ENCODE measurements at places on chromosomes 5 and 9.

DNA sequence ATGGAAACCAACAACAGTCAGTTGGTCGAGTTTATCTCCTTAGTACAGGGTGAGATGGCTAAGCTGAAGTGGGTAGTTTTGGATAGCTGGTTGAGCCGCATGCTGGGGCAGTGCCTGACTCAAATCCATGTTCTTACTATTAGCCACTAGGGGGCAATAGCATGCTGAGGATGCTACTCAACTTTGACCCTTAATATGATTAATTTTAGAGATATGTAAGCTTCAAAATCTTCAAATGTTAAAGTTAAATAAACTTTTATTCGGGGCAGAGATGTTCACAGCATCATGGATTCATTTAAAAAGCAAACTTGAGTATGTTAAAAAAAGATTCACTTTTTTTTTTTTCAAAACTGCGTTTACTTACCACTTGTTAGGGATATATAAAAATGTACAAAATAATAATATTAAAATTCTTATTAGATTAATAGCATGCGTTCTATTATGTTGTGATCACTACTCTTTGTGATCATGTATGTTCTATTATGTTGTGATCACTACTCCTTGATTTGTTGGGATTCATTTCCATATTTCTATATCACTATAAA lies 57.0 kb downstream of the C9orf153 start:
- H3K27me3 ChIP-seq: no peaks in the 10 kb centered on the region
- H3K36me3 ChIP-seq: no peaks in the 10 kb centered on the region
- no peak overlapping the region for H3K4me3 ChIP-seq
- no peak overlapping the region for H3K27ac ChIP-seq

GRCh38 chr5:13501176-13501575 lies 443.3 kb downstream of the DNAH5 start:
- no peak overlapping the region for H3K4me3 ChIP-seq
- H3K27me3 ChIP-seq: no peaks in the 10 kb centered on the region
- DNase-seq: peak; percentile 16
- H3K36me3 ChIP-seq: no peaks in the 10 kb centered on the region
- H3K4me1 ChIP-seq: no peaks in the 10 kb centered on the region

DNA sequence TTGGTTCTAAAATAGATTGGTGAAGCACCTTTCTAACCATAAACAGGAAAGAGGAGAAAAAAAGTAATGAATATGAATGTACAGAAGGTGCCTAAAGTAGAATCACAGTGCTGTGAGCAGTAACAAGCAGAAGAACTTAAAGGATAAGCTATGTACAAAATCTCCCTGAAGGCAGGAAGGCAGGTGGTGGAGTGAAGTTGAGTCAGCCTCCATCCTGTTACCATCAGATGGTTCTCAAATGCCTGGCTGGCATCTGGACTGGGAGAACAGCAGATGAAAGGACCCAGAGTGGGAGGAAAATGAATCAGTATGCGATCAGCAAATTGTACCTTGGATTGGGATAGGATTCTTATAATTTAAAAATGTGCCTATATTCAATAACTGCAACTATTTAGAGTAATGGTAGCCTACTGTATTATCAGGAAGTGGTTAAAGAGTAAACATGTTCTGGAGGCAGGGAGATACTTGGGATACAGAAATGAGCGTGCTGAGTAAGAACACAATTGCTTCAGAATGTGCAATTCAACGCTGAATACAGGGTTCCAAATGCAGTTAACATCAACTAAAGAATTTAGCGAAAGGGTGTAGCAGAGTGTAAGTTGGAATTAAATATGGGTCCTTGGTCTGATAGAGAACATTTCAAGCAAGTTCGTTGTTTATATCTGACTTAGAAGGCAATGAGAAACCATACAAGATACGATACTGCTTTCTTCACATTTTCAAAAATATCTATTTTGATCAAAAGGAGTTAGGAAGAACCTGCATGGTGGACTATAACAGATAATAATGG lies 21.1 kb upstream of the FER start:
- no peaks in the 10 kb centered on the region for H3K27me3 ChIP-seq
- peaks cover 3% of the 10 kb centered on the region for H3K4me1 ChIP-seq
- DNase-seq: no peak
- peak overlapping the region; percentile 94 for H3K27ac ChIP-seq
- no peaks in the 10 kb centered on the region for H3K36me3 ChIP-seq

DNA sequence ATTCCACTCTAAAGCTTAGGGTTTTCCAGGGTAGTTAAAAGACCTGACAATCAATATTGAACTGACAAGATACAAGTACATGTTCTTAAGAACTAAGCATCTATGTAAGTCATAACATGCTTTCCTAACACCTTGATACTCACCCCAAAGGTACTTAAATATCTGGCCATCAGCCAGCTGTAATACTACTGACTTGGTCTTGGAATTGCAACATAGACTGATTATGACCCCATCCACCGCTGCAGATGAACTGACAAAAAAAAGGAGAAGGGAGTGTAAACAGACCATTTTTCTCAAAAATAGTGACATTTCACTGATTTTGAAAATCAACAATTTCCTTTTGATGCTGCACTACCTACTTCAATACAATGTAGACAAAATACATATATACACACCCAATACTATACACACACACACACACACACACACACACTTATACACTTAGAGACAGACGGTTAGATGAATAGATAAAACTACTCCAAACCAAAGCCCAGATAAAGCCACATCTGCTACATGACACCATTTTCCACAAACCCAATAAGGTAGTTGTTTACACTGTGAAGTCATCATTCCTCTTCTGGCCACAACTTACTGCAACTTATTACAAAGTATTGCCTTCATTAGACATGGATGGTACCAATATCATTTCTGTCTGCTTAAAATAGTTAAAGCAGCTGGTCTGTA lies 30.4 kb downstream of the ELP1 start:
- peaks cover 3% of the 10 kb centered on the region for H3K36me3 ChIP-seq
- no peak for DNase-seq
- H3K27me3 ChIP-seq: no peaks in the 10 kb centered on the region
- H3K4me1 ChIP-seq: no peaks in the 10 kb centered on the region
- no peak overlapping the region for H3K4me3 ChIP-seq
- H3K27ac ChIP-seq: no peak overlapping the region

DNA sequence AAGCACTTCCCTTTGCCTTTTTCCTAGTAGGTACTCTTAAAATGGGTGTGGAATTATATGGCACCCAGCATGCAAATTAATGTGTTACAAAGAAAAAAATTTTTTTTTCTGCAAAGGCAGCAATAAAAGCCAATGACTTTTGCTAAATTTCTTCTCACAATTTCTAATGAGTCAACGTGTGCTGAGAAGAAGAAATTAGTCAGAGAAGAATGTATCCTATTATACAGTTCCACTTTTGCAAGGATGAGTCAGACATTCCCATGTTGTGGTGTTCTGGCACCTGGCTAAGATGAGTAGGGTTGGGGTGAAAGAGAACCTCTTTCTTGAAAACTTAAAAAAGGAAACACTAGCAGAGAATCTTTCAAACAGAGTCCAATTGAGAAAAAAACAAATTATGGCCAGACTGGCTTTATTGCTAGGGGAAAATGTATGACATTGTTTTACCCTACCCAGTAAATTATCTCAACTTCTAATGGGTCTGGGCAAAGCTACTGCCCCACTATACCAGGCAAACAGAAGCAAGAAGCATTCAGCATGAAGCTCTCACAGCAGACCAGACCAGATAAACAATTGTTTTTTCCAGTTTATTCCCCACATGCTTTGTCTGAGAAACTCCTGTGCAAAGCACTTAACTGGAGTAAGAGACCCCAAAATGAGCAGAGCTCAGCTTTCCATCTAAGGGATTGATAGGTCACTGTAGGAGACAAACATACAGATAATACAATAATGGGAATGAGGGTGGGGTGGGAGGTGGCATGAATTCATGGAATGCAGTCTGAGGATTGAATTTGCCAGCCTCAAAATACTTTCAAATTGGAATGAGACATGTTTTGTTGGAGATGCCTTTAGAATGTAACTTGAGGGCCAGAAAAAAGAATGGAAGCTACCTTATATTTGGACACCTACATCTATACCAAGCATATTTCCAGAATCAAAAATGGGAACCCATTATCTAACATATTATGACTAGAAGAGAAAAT lies 220.8 kb upstream of the RFX3 start:
- H3K27ac ChIP-seq: no peak overlapping the region
- no peaks in the 10 kb centered on the region for H3K27me3 ChIP-seq
- H3K36me3 ChIP-seq: no peaks in the 10 kb centered on the region
- H3K4me1 ChIP-seq: no peaks in the 10 kb centered on the region
- H3K4me3 ChIP-seq: no peak overlapping the region

DNA sequence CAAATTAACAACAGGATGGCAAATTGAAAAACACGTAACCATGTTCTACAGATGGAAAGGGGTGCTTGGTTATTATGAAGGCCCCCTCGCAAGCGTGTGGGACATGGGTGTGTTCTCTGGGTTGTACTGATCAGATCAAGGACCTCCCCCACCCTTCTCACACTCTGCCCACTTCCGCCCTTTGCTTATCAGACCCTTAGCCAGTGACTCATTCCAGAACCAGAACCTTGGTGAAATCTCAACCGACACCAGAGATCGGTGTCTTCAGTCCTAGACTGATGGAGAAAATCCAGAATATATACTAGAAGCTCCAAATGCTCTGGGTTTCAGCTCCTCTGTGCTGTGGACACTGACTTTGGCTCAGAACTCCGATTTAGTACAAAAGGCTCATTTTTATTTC lies 64.9 kb downstream of the PTTG1 start:
- no peak overlapping the region for H3K27ac ChIP-seq
- H3K36me3 ChIP-seq: no peaks in the 10 kb centered on the region
- H3K4me3 ChIP-seq: no peak overlapping the region
- no peak for DNase-seq
- H3K27me3 ChIP-seq: no peaks in the 10 kb centered on the region
- no peaks in the 10 kb centered on the region for H3K4me1 ChIP-seq

- H3K27me3 ChIP-seq: no peaks in the 10 kb centered on the region
- no peak overlapping the region for H3K27ac ChIP-seq
- H3K4me1 ChIP-seq: no peaks in the 10 kb centered on the region
- no peak for DNase-seq
- H3K36me3 ChIP-seq: no peaks in the 10 kb centered on the region
- no peak overlapping the region for H3K4me3 ChIP-seq
These were observed 13.4 kb upstream of the AIF1L start for GRCh38 chr9:131082774-131083512.

DNA sequence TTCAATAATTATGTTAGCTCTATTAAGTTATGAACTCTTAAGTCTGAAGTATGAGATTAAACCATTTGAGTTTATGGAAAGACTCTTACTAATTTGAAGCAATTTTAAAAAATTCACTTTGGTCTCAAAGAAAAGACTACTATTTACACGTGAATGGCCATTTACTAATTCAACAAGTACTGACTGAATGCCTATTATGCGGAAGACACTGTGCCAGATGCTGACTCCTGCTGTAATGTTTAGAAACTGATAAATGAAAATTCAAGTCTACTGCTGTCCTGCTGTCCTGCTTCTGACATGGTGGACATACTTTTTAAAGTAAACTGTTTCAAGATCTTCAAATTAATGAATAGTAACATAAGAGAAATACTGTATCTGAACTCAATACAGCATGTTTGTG lies 116.2 kb downstream of the MPDZ start:
- H3K36me3 ChIP-seq: no peaks in the 10 kb centered on the region
- no peak overlapping the region for H3K27ac ChIP-seq
- no peak overlapping the region for H3K4me3 ChIP-seq
- DNase-seq: no peak
- no peaks in the 10 kb centered on the region for H3K4me1 ChIP-seq
